Kidney (tissue), 22 donors: ENCODE measurements at places on chromosomes 16 and 17. TPM values are rescaled to one million over a fixed set of nuclear protein-coding genes. Genes with fewer than 3 reads are reported as not detected.
A peak's percentile ranks its signal among the peaks of the same experiment; 100 is the strongest.

CD19 gene
- total RNA-seq = 2.6 TPM

MAPT gene
- 2.9 TPM for total RNA-seq

FBXO39 gene
- total RNA-seq = not detected

CSH1 gene
- total RNA-seq = not detected

- DNase-seq = peak; percentile 93
Observed at GRCh38 chr16:68642436-68643101, 2.5 kb upstream of the CDH3 start.

DNA sequence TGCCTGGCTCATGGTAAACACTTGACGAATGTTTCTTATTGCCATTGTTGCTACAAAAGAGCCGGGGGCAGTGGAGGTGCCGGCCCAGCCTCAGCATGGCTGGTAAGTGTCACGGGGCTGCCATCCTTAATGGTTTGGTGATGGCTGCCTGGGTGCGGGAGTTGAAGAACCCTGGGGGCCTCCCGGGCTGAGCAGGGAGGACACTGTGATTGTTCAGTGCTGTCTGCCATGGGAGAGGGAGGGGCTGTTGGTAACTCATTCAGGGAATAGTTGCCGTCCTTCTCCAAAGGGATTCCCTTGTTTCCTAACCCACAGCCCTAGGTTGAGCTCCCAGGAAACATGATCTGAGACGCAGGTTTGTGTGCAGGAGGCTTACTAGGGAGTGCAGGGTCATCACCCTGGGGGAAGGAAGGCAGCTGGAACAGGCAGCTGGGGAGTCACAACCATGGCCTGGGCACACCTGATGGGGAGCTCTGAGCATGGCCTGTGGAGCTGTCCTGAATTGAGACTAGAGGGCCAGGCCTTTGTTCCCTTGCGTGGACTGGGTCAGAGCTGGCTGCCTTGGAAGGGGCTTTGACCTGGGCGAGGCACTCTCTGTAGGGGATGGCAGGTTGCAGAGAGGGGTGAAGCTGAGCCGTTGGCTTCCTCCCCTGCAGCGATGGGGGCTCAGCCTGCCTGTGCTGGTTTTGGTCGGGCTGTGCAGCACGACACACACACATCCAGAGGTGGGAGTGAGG, 85.7 kb downstream of the PLCG2 start:
- DNase-seq = peak; percentile 24

DNA sequence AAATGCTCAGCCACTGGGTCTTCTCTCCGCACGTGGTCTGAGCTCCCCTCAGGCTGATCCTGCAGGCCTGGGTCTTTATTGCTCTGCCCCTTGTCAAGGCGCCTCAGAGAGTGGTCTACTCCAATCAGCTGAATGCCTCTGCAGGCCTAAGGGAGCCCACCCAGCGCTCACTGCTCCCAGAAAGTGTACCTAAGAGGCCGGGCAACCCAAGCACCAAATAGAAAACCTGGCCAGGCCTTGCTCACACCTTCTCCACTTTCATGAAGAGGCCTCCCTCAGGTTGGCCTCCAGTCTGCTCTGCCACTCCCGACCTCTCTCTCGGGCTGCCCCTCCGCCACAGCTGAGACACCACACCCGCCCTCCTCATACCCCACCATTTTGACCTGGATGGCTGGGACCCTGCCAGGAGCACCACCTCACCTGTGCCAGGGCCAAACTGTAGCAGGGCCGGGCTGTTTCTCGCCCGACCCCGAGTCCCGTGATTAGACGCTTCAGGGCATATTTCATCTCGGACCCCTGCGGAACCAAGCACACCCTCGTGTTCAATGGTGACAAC, 665 bp downstream of the MYBBP1A start:
- peak; percentile 82 for DNase-seq

DNA sequence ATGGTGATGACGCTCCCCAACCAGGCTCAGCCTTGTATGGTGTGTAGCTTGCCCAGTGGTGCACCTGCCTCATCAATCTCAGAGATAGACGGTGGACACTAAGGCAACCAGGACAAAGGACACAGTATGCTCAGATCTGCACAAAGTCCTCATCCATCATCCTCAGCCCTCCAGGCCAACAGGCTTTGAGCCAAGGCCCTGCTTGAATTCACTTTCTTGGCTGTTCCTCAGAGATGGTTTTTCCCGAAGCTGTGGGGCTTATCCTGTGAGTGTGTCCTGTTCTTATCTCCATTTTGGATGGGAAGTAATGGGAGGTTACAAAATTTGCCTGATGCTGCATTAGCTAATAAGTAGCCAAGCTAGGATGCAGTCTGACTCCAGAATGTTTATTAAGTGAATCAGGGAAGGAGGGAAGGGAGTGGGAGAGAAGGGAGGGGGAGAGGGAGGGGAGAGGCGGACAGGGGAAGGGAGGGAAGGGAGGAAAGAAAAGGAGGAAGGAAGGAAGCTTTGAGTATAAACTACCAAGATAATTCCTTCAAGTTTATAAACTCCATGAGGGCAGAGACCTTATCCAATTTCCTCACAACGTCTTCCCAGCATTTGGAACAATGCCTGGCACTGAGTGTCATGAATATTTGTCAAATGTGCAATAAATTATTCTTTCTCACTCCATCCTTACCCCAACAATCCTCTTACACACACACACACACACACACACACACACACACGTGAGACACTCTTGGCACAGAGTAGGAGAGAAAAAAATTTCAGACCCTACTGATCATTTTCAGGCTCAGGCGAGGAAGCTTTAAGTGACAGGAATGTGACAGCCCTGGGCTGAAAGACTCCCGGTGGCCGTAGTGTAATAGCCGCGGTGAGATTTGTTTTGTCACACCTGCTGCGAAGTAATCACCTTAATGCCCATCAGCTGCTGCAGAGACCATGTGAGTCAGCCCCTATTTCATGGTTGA, 84.3 kb downstream of the BMERB1 start:
- DNase-seq = peak; percentile 64

DNA sequence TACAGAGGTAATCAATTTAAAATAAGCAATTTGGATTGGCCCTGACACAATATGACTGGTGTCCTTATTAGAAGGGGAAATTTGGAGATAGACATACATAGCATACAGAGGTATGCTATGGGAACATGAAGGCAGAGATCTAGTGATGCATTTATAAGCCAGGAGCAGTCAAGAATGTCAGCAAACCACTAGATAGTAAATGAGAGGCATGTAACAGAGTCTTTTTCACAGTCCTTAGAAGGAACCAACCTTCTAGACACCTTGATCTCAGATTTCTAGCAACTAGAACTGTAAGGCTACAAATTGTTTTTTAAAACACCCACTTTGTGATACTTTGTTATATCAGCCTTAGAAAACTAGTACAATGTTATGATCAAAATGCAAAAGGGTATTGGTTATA, 54.3 kb upstream of the CA10 start:
- DNase-seq = no peak

DNA sequence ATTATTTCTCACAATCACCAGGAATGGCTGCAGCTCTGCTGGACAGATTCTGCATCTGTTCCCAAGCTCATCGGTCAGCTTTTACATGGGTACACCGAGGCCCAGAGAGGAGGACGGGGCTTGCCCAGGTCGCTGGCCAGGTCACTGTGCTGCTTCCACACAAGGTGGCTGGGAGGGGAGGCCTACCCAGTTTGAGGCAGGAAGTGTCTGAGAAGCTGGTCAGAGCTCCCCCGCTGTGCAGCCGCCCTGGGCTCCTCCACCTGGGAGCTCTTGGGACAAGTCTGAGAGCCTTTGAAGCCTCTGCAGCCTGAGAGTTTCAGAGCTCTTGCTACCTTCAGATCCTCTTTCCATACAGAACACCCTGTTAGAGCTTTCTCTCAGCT, 143.3 kb downstream of the CLEC16A start:
- DNase-seq = no peak

GRCh38 chr16:87125206-87126155, 191.7 kb downstream of the C16orf95 start:
- no peak for DNase-seq
